ENCODE measurements at places on chromosomes 5 and 9. TPM values are rescaled to one million over a fixed set of nuclear protein-coding genes. Genes with fewer than 3 reads are reported as not detected.

CDC20B gene
- 0.38 TPM for total RNA-seq

FAM120A gene
- 85.7 TPM for total RNA-seq

CAPSL gene
- not detected for total RNA-seq

PRDM9 gene
- not detected for total RNA-seq

HTR4 gene
- 0.27 TPM for total RNA-seq
